Osteoblast (primary cell): ENCODE measurements at places on chromosomes 2 and 18. TPM values are rescaled to one million over a fixed set of nuclear protein-coding genes. Genes with fewer than 3 reads are reported as not detected.

GRCh38 chr2:165698444-165698884, 95.6 kb downstream of the GALNT3 start:
- no peak for DNase-seq

PCARE gene
- total RNA-seq: not detected in 2 replicates

CAD gene
- total RNA-seq: 28.6 and 30.8 TPM in 2 replicates

METTL21A gene
- 8.5 and 13.4 TPM in 2 replicates for total RNA-seq

- no peak for DNase-seq
These were observed 205.5 kb downstream of the RPIA start for GRCh38 chr2:88896971-88897370.

GRCh38 chr2:169778446-169778845, 20.2 kb upstream of the SSB start:
- DNase-seq: no peak

- no peak for DNase-seq
These were observed 67.5 kb downstream of the NYAP2 start for GRCh38 chr2:225466891-225467604.

DNA sequence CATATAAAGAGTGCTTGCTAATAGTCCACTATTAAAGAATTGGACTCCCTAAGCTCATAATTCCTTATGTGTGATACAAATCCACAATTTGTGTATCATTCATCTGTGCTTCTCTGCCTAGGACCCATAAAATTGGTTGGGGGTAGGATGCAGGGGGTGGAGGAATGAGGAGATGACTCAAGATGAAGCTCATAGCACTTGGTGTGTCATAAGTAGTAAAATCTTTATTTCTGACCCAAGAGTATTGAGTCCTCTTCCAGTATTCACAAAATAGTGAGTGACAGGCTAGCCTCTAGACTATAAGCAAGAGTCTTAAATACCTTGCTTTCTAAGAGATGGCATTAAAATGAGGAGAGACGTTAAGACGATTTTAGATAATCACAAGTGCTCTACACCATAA, 390.9 kb upstream of the CDH19 start:
- no peak for DNase-seq

DNA sequence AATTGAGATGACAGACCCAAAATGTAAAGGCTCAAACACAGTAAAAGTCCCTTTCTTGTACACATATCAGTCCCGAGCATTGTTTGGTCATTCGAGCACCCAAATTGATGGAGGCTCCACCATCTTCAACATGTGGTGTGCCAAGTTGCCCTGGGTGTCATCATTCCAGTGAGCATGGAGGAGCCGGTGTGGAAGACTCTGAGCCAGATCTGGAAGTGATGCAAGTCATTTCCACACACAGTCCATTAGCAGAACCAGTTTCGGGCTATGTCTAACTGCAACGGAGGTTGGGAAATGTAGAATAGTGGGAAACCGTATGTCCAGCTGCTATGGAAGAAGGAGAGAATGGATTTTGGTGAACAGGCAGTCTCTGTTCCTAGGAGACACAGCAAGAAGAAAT, 40.9 kb upstream of the BZW1 start:
- DNase-seq: no peak
